ENCODE measurements at places on chromosomes 16 and 17.

DNA sequence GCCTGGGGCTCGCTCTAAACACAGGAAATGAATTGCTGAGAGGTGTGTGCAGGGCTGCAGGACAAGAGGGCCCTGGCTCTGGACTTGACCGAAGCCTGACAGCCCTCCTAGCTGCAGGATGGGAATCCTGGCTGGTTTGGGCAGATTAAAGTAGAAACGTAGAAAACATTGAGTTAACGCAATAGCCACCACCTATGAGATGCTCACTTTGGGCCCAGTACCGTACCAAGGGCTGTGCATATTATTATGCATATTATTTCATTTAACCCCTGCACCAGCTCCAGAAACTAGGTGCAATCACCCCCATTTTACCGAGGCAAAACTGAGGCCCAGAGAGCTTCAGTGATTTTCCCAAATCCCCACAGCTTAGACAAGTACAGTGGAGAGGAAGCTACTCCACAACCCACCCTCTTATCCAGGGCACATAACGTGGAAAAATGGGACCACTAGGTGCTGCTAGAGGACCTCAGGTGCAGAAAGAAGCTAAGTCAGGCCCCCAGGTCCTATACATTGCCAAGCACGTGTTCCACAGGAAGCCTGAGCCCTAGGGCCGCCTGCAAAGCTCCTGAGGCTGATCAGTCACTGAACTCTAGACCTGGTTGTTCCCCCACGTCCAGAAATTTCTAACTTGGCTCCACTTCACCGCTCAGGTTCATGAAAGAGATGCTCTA lies 79.2 kb downstream of the MYH11 start:
- no peak for DNase-seq

GRCh38 chr16:8178271-8178670 lies 412.0 kb downstream of the TMEM114 start:
- no peak for DNase-seq

DNA sequence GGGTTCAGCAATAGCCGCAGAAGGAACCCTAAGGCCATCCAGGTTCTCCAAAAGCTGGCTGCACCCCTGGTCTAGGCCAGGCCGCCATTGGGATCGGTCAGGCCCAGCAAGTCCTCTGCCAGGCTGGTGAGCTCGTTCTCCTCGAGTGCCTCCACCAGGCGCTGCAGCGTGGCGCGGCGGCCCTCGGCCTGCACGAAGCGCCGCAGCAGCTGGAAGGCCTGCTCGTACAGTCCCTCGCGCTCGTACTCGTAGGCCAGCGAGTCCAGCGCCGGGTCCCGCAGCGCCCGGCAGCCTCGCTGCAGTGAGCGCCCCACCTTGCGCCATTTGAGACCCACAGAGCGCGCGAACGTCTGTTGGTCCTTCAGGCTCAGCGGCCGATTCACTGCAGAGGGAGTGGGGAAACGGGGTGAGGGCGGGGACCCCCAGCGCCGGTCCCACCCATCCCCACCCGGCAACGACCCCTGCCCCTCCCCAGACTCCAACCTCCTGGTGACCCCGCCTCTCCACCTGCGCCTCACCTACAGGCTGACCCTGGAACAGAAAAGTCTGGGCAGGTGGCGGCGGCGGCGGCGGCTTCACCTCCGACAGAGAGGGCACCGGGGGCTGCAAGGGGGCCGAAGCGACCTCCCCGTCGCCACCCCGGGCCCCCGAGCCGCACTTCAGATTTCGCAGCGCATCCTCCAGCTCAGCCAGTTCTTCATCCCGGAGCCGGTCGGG lies 3.9 kb upstream of the B3GNT9 start:
- DNase-seq: no peak

DNA sequence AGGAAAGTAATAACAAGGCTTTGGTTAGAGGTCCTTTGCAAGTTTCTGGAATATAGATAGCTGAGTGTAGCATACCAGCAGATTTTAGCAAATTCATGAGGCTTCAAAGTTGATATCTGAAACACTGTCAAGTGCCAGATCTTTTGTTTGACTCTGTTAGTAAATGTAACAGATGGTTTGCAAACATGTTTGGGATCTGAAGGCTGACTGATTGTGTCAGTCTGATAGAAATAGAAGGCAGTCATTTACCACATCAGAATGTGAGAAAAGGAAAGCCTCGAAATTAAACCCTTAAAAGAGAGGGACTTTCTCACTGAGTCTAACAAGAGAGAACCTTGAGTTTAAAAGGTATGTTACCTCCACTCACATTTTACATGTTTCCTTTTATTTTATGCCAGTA lies 371.5 kb downstream of the KIF2B start:
- DNase-seq: no peak

DNA sequence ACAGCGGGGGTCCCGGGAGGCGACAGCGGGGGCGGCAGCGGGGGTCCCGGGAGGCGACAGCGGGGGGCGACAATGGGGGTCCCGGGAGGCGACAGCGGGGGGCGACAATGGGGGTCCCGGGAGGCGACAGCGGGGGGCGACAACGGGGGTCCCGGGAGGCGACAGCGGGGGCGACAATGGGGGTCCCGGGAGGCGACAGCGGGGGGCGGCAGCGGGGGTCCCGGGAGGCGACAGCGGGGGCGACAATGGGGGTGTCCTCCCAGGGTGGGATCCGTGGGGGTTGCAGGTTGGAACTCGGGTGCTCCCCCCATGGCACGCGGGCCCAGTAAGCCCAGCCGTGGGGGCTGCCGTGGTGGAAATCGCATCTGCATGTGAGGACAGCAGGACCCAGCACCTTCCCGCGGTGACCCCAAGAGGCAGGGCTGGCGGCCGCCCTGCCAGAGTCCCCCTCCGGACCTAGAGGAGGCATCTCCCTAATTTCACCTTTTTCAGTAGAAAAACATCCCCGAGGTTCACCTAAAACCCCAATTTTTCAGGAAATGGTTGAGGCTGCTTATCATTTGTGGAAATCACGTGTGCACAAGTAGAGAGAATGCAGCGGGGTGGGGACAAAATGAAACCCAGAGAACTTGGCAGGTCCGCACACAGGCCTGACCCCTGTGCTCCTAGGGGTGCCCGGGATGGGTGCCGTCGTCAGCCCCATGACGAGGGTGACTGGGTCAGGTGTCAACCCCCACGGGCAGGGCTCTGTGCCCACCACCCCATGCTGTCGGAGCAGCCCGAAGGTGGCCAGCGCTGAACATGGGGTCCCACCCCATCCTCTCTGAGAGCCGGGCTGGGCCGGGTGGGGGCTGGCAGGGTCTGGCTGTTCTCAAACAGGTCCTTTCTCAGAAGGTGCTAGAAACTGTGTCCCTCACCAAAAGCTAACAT lies 10.5 kb upstream of the METRNL start:
- DNase-seq: no peak

- no peak for DNase-seq
Observed at GRCh38 chr16:25155553-25156460, 44.3 kb downstream of the LCMT1 start.

GRCh38 chr17:62800585-62800984 lies 7.5 kb downstream of the MARCHF10 start:
- no peak for DNase-seq

- DNase-seq: no peak
Observed at GRCh38 chr17:586920-587685, 127.5 kb downstream of the VPS53 start.

DNA sequence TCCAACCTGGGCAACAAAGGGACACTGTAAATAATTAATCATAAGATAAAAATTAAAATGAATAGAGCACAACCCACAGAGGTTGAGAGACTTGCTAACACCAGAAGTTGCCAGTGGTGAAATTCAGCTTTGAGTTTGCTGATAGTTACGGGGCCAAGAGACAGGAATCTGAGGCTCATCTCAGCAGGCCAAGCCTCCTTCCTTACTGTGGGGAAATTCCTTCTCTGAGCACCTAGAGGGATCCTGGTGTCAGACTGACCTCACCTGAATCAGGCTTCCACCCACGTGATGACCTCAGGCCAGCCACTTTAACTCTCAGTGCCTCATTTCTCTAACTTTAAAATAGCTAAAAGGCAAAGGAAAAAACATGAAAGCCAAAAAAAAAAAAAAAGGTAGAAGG lies 4.7 kb downstream of the ABAT start:
- no peak for DNase-seq

- no peak for DNase-seq
Observed at GRCh38 chr16:89197633-89198416, 2.5 kb downstream of the SLC22A31 start.

GRCh38 chr16:88613-89012 lies 10.6 kb downstream of the MPG start:
- DNase-seq: no peak

DNA sequence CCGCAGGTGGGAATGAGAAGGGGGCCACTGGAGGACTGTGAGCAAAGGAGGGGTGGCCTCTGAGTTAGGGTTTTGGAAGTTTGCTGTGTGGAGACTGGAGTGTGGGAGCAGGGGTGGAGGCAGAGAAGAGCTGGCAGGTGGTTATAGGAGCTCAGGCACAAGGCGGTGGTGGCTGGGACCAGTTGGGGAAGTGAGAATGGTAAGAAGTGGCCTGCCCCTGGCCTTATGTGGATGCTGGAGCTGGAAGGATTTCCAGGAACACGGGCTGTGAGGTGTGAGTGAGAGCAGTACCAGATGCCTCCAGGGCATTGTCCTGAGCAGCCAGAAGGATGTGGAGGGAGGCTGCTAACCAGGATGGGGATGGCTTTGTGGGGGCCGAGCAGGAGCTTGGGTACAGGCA lies 277.2 kb downstream of the SNX29 start:
- DNase-seq: no peak

GRCh38 chr17:63842173-63842539 lies 329 bp downstream of the SMARCD2 start:
- peak; percentile 44 for DNase-seq

DNA sequence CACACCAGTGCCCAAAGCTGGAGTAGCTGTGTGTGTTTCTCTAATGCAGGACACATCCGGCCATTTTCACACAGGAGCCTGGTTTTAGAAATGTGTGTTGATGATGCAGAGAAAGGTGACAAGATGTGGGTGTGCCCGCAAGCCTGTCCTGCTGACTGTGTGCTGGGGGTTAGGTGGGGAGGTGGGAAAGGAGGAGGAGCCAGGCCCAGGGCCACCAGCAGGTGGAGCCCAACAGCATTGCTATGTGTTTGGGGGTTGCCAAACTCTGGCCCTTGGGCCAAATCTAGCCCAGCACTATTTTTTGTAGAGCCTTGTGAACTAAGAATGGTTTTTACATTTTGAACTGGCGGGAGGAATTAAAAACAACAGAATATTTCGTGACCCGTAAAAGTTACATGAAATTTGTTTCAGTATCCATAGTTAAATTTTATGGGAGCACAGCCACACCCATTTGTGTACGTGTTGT lies 61.7 kb upstream of the LGALS9 start:
- no peak for DNase-seq

DNA sequence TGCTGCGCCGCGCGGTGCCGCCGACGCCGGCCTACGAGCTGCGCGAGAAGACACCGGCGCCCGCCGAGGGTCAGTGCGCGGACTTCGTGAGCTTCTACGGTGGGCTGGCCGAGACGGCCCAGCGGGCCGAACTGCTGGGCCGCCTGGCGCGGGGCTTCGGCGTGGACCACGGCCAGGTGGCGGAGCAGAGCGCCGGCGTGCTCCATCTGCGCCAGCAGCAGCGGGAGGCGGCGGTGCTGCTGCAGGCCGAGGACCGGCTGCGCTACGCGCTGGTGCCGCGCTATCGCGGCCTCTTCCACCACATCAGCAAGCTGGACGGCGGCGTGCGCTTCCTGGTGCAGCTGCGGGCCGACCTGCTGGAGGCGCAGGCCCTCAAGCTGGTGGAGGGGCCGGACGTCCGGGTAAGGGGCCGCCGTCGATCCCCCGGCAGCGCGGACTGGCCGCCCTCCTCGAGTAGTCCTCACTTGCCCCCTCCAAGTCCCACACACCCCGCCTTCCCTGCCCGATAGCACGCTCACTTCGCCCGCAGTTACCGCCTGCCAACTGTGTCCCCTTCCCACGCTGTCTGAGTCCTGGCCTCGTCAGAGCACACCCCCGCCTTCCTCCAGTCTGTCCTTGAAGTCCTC lies 470 bp downstream of the MLYCD start:
- no peak for DNase-seq

DNA sequence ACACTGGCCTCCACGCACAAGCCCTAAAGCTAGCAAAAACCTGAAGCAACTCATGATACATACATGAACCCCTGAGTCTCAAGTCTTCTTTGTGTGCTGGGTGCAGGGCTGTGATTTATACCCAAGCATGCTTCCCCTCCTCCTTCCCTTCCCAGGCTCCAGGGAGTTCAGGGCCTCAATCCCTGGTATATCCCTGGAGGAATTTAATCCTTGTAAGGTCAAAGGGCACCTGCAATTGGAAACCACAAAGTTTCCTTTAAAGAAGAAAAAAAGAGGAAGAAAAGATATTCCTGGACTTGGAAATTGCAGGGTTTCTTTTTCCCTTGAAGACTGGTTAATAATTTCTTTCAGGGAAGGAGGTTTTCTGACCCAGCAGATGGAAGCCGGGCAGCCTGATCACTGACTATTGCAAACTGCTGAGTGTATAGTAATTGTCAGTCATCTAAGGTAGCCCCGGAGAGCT lies 182.3 kb downstream of the AATF start:
- no peak for DNase-seq

- DNase-seq: no peak
Observed at GRCh38 chr16:62035115-62036092, 834 bp downstream of the CDH8 start.

GRCh38 chr16:28845761-28846079 lies 428 bp downstream of the TUFM start:
- no peak for DNase-seq
